ENCODE measurements at places on chromosomes 3 and 15. TPM values are rescaled to one million over a fixed set of nuclear protein-coding genes. Genes with fewer than 3 reads are reported as not detected.

- no peak overlapping the region for H3K27ac ChIP-seq
- H3K4me3 ChIP-seq, result no peak overlapping the region
- H3K36me3 ChIP-seq, result no peaks in the 10 kb centered on the region
- no peaks in the 10 kb centered on the region for H3K27me3 ChIP-seq
- no peaks in the 10 kb centered on the region for H3K4me1 ChIP-seq
Observed at GRCh38 chr3:140636406-140637138, 41.3 kb upstream of the TRIM42 start.

DNA sequence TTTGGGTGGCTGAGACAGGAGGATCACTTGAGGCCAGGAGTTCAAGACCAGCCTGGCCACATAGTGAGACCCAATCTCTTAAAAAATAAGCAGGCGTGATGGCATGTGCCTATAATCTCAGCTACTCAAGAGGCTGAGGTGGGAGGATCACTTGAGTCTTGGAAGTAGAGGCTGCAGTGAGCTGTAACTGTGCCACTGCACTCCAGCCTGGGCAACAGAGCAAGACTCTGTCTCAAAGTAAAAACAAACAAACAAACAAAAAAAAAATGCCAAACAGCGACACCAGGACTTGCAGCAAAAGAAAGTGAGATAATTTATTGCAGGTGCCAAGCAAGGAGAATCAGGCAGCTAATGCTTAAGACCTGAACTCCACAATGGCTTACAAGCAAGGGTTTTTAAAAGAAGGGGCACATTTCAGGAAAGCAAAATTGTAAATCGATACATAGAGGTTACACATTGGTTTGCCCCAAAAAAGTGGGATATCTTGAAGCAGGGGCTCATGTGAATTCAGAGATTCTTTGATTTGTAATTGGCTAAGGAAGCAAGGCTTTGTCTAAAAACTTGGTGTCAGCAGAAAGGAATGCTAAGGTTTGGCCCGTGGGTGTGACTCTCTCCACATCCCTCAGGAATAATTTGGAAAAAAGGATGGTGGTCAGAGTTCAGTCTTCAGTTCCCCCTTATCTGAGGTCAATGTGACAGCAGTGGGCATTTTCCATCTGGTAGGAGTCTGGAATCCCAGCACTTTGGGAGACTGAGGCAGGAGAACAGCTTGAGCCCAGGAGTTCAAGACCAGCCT is 5.2 kb upstream of the MPI start:
- no peak overlapping the region for H3K4me3 ChIP-seq
- no peak for DNase-seq
- H3K27me3 ChIP-seq, result no peaks in the 10 kb centered on the region

Gene C3orf22
- not detected for total RNA-seq

GRCh38 chr15:71136793-71137518 is 21.7 kb downstream of the THSD4 start:
- no peaks in the 10 kb centered on the region for H3K4me1 ChIP-seq
- H3K36me3 ChIP-seq, result no peaks in the 10 kb centered on the region
- no peak for DNase-seq
- no peak overlapping the region for H3K4me3 ChIP-seq

Gene NXPE3
- 16.5 TPM for total RNA-seq

DNA sequence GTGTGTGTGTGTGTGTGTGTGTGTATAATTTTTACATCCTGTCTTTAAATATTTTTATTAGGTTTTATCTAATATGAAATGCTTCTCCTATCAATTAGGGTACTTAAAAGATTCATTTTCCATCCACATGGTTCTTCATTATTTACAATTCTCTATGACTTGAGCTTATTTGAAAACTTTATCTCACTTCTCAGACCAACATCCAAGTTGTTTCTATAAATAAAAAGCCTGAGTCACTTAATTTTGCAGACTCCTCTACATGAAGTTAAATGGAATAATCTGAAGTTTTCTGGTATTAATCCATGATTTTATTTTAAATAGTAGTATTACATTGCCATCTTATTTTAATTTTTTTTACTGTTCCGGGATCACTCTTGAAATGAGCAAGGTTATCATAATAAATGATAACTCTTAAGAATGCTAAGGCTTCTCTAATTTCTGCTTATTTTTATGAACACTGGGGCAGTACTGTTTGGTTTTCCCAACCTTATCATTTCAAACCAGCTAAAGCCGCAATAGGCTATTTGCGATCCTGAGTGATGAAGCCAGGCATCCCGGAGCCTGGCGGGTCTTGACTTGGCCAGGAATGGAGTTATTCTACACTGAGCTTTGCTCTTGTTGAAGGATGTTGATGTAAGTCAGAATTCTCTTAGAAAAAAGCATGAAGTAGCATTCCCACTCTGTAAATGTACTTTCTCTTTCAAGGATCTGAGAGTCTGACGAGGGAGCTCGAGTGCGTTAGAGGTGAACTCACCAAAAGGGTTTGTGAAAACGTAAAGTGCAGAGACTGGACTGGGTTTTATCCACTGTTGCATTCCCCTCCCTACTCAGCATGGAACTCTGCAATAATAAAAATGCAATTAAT is 220.2 kb upstream of the LRTM1 start:
- H3K27ac ChIP-seq, result no peak overlapping the region
- no peak overlapping the region for H3K4me3 ChIP-seq
- H3K27me3 ChIP-seq, result no peaks in the 10 kb centered on the region

Gene HYAL1
- total RNA-seq, result 26.5 TPM

- no peak overlapping the region for H3K4me3 ChIP-seq
- no peak overlapping the region for H3K27ac ChIP-seq
- no peaks in the 10 kb centered on the region for H3K27me3 ChIP-seq
- peaks cover 18% of the 10 kb centered on the region for H3K4me1 ChIP-seq
- DNase-seq, result no peak
- no peaks in the 10 kb centered on the region for H3K36me3 ChIP-seq
Observed at GRCh38 chr15:72174551-72175165, 22.9 kb downstream of the GRAMD2A start.

- H3K36me3 ChIP-seq, result no peaks in the 10 kb centered on the region
- DNase-seq, result no peak
- no peak overlapping the region for H3K4me3 ChIP-seq
- H3K27me3 ChIP-seq, result no peaks in the 10 kb centered on the region
- no peaks in the 10 kb centered on the region for H3K4me1 ChIP-seq
Observed at GRCh38 chr3:150775001-150775599, 12.1 kb upstream of the SIAH2 start.

DNA sequence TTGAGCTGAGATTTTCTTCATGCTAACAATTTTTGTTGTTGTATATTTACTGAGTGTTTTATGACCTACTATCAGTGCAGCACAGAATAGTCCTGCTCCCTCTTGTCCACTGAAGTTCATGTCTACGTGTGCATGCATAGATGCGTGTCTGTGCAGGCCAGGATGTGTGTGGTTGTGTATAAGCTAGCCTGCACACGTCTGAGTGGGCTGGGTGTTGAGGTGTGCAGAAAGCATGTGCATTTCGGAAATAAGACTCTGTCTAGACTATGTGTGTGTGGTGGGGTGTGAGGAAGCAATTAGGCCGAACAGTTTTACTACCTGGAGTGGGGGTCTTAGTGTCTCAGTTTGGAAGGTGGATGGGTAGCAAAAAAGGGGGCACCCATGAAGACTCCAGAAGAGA is 39.2 kb downstream of the ATP2B2 start:
- no peaks in the 10 kb centered on the region for H3K27me3 ChIP-seq
- no peak overlapping the region for H3K27ac ChIP-seq
- no peaks in the 10 kb centered on the region for H3K36me3 ChIP-seq
- DNase-seq, result no peak

Gene PRR20G
- total RNA-seq, result not detected

DNA sequence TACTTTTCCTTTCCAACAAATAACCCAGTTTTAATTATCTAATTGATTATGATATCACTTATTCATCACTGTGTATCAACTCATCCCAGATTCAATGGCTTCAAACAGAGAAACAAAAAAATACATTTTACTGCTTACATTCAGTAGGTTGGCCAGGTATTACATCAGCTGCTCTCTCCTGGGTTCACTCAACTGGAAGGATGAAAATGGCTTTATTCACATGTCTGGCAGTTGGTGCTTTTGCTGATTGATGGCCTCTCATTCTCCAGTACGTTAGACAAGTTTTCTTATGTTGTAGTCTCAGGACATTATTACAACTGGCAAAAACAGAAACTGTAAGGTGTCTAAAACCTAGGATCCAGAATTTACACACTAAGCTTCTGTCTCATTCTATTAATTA is 811.0 kb upstream of the ALCAM start:
- H3K27me3 ChIP-seq, result no peaks in the 10 kb centered on the region
- H3K4me1 ChIP-seq, result no peaks in the 10 kb centered on the region
- no peak overlapping the region for H3K4me3 ChIP-seq
- H3K27ac ChIP-seq, result no peak overlapping the region

DNA sequence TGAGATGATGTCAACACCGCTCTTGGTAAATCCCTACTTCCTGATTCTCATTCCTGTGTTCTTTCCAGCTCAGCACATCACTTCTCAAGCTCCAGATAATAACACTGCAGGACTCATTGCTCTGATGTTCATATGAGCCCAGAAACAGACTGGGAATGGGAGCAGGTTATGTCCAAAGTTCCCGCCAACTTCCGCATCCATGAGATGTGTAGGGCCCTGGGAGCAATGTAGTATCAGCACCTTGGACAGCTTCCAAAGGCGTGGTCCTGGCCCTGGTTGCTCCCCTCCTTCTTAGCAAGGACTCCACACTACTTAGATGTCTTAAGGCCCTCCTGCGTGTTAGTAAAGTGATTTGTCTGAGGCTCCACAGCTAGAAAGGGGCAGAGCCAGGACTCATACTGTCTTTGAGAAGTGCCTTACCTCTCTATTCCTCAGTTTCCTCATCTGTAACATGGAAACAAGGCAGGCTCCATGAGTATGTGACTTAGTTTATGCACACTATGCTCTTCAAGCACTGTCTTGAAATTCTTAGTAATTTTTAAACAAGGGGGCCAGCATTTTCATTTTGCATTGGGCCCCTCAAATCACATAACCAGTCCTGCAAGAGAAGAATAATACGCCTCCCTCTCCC is 27.9 kb upstream of the SLC6A1 start:
- DNase-seq, result no peak
- H3K4me3 ChIP-seq, result no peak overlapping the region
- H3K27me3 ChIP-seq, result no peaks in the 10 kb centered on the region
- no peaks in the 10 kb centered on the region for H3K4me1 ChIP-seq
- H3K36me3 ChIP-seq, result no peaks in the 10 kb centered on the region
